ENCODE measurements at places on chromosomes 16 and 17.

DNA sequence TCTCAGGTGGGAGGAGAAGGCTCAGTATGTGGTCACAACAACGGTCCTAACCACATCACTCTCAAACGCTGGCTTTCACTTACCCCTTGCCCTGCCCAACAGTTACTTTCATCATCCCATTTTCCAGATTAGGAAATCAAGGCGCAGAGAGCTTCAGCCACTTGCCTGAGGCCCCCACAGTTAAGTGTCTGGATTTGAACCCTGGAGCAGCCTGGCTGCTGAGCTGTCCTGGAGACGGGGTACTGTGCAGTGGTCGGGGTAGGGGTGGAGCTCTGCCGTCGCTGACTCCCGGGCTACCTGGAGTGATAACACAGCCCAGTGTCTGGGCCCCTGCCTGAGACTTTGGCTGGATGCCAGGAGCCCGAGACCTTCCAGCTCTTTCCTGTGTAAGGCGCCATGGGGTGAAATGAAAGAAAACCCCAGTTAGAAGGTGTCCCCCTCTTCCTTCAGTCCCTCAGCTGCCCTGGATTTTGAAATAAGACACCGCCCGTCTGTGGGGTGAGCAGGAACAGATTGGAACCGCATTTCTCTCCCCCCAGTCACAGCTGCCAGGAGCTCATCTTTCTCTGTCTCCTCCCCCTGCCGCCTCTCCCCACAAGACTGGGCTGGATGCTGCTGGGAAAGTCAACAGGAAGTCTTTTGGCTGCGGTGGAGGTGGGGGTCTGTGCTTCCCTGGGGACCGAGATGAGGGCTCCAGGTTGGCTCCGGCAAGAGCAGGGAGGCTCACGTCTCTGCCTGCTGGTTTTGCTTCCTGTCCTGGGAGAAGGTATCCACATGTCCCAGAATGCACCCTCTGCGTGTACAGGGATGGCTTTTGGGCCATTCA lies 280.2 kb downstream of the SEC14L1 start:
- DNase-seq, result no peak

DNA sequence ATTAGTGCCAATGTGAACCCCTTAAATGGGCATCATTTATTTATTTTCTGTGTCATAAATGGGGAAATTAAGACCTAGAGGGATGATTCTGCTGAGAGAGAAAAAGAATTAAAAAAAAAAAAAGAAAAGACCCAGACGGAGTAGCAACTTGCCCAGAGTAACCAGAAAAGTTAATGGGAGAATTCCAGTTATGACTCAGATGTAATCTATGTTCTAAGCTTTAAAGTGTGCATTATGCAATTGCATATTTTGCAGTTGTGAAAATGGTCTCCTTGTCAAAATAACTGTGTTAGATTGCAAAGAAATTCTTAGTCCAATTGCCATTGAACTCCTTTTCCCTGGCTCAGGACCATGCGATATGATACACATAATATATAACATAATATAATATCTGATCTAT lies 38.6 kb upstream of the TBX2 start:
- no peak for DNase-seq

DNA sequence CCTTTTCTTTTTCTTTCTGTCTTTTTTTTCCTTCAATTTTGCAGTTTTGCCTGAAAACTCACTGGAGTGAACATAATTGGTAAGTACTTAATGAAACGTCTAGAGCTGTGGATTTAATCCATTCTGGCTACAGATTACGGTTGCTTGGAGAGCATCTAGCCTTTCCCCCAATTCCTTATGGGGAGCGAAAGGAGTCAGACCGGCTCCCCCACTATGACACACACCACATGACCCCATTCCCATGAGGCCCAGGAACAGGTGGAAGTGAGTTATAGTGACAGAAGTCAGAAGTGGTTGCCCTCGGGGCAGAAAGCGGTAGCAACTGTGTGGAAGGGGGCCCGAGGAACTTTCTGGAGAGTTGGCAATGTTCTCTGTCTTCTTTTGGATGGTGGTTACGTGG lies 41.2 kb downstream of the EMP2 start:
- DNase-seq, result no peak

DNA sequence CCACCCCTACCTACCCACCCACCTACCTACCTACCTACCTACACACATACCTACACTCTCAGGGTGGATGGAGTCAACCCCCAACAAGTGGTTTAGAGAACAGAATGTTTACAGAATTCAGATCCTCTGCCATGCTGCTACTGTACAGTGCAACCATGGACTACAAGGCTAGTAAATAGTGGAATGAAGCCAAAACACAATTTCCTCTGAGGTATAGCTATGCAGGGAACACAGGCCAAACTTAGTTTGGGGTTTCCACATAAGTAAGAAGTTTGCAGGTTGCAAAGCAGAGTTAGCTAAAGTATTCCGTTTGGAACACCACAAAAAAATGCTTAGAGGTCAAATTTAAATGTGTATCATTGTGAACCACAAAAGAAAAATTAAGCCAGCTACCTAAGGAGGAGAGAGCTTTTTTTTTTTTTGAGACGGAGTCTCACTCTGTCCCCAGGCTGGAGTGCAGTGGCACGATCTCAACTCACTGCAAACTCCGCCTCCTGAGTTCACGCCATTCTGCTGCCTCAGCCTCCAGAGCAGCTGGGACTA lies 2.7 kb upstream of the AP1G1 start:
- DNase-seq, result no peak

DNA sequence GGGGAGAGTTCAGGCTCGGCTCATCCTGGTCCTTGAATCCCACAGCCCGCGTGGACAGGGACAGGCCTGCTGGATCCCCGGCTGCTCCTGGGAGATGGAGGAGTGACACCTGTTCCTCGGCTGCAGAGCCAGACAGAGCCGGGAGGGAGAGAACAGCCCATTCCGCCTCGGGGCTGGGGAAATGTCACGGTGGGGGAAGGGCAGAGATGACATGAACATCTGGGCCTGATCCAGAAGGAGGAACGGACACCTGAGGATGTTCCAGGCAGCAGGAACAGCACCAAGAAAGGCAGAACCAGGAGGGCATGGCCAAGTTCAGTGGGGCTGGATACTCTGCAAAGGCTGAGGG lies 2.1 kb downstream of the ZNF764 start:
- DNase-seq, result no peak

DNA sequence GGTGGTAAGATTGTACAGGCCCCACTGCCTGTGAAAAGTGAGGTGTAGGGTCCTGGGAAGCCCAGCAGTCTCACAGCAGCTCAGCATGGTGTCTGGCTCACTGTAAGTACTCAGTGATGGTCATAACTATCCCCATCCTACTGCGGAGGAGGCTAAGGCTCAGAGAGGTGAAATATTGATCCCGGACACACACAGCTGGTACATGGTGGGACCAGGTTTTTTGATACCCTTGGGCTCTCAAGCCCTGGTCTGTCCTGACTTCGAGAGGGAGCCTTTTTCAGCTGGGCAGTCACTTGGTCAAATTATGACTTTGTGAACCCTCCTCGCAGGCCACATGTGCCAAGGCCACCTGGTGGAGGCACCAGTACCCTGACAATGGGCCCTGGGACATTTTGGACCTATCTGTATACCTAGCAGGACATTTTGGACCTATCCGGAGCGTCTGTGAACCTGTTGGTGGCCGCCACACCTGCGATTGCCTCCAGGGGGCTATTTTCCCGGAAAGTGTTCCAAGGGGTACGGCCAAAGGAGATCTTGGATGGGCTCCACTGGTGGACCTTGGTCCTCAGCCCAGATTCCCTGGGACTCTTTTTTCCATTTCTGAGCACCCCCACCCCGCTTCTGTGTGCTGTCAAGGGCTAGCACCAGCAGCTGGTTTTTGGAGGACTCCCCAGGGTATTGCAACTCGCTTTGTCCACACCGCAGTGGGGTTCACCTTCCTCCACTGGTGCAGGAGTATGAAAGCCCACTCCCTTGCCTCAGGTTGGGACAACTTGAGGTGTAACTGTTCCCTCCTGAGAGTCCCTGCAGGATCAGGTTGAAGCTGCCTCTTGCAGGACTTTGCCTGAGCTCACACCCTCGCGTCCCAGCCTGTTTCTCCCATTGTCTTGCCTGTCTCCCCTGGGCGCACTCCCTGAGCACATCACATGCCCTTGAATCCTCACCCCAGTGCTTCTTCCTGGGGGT lies 83.6 kb upstream of the NKD1 start:
- DNase-seq, result no peak

- DNase-seq, result no peak
Measured at GRCh38 chr16:24887472-24887871, 41.7 kb downstream of the SLC5A11 start.

DNA sequence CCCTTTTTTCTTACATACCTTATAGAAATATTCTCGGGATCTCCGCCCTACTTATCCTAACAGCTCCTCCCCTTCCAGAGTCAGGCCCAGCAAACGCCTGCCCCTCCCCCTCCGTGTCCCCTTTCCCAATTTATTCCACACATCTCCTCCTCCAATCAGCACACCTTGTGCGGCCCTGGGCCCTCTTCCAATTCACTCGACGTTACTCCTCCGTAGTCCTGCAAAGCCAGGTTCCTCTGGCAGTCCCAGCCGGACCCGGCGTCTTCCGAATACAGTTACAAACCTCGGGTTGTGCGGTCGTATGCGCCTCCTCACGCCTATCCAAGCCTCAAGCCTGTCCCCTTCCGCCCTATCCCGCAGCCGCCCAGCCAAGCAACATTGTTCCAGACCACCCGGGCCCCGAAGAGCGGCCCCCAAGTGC lies 677 bp downstream of the CBX1 start:
- no peak for DNase-seq

DNA sequence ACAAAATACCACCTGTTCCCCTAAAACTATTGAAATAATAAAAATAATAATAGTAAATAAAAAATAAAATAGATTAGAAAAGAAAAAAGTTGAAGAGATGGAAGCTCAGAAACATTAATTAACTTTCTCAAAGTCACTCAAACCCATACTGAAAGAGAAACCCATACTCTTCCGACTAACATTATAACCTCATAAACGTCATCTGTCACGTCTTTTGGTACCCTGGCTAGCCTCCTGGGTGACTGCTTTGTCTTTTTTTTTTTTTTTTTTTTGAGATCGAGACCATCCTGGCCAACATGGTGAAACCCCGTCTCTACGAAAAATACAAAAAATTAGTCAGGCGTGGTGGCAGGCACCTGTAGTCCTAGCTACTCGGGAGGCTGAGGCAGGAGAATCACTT lies 7.6 kb downstream of the SLFN12L start:
- DNase-seq, result no peak

GRCh38 chr17:31653691-31654090 lies 205.4 kb downstream of the COPRS start:
- no peak for DNase-seq

GRCh38 chr17:82687375-82687861 lies 11.1 kb downstream of the RAB40B start:
- no peak for DNase-seq

DNA sequence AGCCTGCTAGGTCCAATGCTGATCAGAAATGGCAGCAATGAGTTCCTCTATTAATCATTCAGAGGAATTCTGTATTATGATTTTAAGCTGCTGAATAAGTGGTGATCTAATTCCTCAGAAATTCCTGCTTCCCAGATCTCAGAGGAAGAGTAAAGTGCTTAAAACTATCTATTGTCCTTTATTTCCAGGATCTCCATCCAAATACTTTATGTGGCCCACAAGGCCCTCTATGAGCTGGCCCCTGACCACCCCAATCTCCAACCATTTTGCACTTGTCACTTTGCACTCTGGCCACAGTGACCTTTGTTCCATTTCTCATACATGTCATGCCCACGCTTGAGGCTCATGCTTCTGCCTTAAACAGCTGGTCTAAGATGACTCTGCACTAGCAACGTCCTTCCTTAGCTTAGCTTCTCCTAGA lies 93.7 kb downstream of the CA10 start:
- no peak for DNase-seq

DNA sequence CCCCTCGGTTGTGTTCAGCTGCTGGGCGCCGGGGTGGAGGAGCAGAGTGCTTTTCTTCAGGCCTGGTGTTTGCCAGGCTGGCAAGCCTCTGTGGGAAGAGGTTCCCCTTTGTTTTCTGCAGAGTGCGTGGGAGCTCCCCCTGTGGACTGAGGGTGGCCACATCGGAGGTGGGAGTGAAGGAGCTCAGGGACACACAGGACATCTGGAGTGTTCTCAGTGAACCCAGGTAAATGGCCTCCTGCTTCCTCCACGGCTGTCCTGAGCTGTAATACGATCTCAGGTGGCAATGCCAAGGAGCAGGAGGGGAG lies 39.2 kb upstream of the IRF8 start:
- no peak for DNase-seq

GRCh38 chr17:67157732-67158639 lies 87.0 kb downstream of the HELZ start:
- DNase-seq, result no peak

DNA sequence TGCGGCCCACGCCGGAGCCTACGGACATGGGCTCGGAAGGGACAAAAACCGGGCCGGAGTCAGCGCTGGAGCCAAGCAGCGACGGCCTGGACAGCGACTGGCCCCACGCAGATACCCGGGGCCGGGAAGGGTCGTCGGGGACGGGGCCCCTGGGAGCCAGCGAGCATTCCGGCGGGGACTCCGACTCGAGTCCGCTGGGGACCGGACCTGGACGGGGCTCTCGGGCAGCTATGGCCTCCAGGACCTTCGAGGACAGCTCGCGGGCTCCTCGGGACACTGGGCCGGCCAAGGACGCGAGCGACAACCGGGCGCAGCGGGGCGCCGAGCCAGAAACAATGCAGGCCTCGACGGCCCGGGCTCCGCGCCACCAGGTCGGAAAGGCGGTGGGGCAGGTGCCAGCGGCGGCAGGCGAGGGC lies 1.0 kb downstream of the MYO15B start:
- no peak for DNase-seq

DNA sequence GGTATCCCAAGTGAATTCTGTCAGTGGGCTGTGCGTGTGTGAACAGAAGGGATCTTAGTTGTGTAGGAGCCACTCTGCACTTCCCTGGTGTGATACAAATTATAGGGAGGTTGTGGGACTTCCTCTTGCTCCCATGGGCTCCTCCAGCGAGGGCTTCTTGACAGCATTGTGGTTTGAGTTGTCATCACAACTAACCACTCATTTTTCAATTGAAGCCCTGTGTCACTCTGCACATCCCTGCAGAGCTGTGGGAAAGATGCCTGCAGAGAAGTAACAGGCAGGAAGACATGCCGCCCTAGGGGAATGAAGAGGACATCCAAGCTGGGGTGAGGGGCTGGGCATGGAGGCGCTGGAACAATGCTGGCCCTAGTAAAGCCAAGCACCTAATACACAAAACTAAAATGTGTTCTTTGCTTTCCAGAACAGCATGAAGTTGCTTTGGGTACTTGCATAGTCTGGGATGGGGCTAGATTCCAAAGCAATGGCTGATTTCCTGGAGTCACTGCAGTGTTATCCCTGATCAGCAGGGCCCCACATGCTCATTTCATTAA lies 692.5 kb downstream of the TOX3 start:
- DNase-seq, result no peak

- DNase-seq, result no peak
Measured at GRCh38 chr17:65222214-65222738, 85.1 kb downstream of the RGS9 start.

- no peak for DNase-seq
Measured at GRCh38 chr17:79745641-79746105, 14.9 kb downstream of the ENPP7 start.

DNA sequence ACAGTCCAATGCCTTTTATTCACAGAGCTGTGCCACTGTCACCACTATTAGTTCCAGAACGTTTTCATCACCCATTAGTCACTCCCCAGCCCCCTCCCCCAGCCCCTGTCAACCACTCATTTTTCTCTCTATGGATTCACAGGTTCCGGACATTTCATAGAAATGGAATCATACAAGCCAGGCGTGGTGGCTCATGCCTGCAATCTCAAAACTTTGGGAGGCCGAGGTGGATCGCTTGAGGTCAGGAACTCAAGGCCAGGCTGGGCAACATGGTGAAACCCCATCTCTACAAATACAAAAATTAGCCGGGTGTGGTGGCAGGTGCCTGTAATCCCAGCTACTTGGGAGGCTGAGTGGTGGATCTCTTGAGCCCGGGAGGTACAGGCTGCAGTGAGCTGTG lies 759 bp upstream of the PAM16 start:
- no peak for DNase-seq

Data from stimulated activated CD8-positive, alpha-beta memory T cell treated with anti-CD3 and anti-CD28 coated beads, Interleukin-7, amount 100 ng/mL, for 1 hour (primary cell).